ENCODE measurements at places on chromosomes 2 and 18.

DNA sequence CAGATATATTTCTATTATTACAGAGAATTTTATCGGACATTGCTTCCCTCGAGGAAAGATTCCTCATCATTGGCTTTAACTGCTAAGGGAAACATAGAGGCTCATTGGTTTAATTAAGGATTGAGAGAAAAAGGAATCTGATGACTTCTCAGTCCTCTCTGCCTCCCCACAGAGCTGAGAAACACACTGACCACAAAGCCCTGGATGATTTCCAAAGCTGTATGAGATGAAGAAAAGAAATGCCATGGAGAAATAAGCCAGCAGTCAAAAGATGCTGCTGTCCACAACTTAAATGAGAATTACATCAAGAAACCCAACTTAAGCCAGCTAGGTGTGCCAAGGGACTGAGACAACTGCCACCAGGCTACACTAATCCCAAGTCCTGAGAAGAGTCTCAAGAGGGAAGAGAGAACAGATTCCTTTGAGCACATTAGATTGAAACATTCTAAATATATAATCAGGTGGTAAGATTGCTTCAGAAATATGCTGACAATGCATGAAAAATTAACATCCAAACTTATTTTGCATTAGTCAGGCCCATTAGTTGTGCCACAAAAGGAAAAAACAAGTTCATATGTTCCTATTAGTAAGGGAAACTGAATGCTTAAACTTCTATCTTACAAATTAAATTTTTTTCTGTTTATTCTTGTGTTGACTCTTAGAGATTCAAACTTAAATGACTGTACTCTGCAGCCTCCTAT lies 308.1 kb upstream of the CYRIA start:
- DNase-seq: no peak

DNA sequence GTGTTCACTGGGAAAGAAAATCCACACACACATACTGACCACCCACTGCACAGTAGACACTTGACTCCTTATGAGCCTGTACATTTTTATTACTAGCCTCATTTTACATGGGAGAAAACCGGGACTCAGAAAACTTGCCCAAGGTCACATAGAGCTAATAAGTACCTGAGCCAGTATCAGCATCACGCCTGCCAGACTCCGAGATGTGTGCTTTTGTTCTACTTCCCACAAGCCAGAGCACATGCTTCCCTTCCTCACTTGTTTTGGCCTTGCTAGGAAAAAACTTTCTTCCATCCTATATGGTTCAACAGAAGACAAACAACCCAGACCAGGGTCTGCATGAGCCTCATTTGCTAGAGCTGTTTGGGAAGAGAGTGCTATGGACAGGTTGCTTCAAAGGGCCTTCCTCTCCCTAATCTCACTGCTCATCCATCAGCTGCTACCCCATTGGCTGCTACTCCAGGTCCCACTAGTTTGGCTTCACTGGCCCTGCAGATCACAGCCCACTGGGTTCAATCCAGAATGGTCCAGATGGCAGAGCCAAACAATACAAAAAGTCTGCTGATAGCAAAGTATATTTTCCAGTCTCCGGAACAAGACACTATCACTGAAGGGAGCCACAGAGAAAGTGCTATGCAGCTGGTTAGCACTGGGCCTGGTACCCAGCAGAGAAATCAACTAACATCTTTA lies 63.9 kb downstream of the STK39 start:
- DNase-seq: no peak

GRCh38 chr2:3613524-3613905 lies 18.6 kb downstream of the COLEC11 start:
- DNase-seq: no peak

GRCh38 chr2:238172439-238172838 lies 13.7 kb downstream of the ERFE start:
- DNase-seq: no peak

DNA sequence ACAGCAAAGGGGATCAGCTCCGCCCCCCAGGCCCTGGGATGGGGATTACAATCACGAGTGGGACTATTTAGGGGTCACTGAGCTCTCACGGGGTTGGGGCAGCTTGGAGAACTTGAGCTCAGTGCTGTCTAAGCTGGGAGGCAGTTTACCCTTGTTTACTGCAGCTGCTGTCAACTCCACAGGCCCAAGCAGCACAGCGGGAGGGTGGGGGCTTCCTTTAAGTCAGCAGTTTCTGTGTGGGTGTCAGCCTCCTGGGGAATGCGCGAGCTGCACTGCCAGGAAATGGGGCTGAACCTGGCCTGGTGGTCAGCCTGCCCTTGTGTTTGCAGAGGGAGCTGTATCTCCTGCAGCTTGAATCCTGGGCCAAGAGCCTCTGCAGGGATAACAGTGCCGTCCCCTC lies 29.8 kb downstream of the TOGARAM2 start:
- DNase-seq: no peak

DNA sequence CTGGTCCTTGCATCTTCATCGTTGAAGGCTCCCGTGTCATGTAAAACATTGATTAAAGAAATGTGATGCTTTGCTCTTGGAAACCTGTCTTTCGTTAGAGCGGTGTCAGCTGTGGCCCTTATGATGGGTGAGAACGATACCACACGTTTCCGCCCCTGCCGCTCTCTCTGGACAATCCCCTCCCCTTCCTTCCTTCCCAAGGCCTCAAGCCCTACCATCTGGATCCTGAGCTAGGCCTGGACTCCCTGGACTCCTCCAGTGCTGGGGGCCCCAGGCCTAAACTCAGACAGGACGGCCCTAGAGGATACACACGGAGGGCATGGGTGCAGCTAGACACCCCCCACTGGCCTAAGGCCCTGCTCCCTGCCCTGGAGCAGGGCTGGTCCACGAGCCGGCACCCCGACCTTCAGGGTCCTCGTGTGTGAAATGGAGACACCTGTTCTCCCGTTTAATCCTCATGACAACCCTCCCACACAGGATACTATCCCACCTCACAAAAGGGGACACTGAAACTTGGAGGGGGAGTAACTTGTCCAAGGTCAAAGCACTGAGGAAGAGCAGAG lies 13.2 kb downstream of the BIN1 start:
- no peak for DNase-seq

DNA sequence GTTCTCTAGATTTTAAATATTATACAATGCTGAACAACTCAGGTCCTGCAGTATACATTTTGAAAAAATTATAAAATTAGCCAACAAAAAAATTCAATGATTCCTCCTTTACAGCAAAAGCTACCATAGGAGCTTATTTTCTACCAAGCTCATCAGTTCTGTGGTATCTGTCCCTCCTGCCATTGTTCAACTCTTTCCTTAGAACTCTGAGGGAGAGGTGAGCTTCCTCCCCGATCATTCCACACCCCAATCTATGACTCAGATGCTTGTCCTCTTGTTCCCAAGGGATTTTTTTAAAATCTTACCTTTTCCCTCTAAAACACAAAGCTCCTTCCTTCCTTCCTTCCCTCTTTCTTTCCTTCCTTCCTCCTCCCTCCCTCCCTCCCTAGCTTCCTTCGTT lies 13.5 kb downstream of the DPP4 start:
- DNase-seq: no peak

DNA sequence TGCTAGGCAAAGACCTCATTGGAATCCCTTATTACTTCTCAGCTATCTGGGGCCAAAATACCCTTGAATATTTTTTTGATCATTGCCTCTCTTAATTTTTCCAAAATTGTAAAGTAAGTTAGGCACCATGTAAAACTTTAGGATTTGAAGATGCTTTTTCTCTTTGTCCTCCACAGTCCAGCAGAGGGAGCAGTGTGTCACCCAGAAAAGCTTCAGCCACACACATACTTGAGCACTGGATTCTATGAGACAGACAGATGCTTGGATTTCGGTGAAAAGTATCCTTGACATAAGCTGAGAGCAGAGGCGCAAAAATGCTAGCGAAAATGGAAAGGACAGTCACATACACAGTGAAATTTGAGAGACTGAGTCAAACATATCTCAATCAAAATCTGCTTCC lies 74.7 kb upstream of the KCNJ3 start:
- DNase-seq: no peak

GRCh38 chr2:203461746-203462145 lies 73.4 kb downstream of the RAPH1 start:
- no peak for DNase-seq

GRCh38 chr2:84904151-84904550 lies 1.3 kb upstream of the TMSB10 start:
- DNase-seq: no peak

- DNase-seq: no peak
Observed at GRCh38 chr2:120251880-120252224, 800 bp upstream of the RALB start.

- DNase-seq: peak; percentile 86
Observed at GRCh38 chr18:70044632-70045031, 97.0 kb upstream of the CD226 start.

- DNase-seq: no peak
Observed at GRCh38 chr18:36073676-36074075, 6.3 kb upstream of the RPRD1A start.

GRCh38 chr18:26225022-26225693 lies 1.1 kb upstream of the TAF4B start:
- DNase-seq: no peak

- no peak for DNase-seq
Observed at GRCh38 chr2:232386490-232386739, 7.9 kb downstream of the ALPP start.

GRCh38 chr2:125086313-125087184 lies 1061.5 kb downstream of the CNTNAP5 start:
- no peak for DNase-seq

- DNase-seq: no peak
Observed at GRCh38 chr2:134875309-134875708, 36.9 kb downstream of the ACMSD start.

DNA sequence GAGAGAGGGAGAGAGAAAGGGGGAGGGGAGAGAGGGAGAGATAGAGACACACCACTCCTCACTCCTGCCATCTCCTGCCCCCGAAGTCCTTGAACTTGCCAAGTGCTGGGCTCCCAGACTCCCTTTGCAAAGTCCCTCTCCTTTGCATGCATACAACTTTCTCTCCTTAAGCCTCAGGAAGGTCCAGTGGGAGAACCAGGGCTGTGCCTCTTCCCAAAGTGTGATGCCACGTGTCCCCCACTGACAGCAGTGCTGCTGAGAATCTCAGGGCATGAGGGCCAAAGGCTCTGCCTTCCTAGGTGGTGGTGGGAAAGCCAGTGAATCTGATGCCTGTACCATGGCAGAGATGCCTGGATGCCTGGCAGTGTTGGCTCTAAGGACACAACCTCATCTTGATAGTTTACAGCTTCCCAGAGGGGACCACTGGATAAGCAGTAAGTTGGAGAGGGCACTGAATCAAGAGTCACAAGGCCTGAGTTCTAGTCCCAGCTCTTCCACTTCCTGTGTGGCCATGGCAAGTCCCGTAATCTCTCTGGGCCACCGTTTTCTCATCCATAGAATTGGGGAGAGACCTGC lies 103.4 kb downstream of the CLIP4 start:
- no peak for DNase-seq

DNA sequence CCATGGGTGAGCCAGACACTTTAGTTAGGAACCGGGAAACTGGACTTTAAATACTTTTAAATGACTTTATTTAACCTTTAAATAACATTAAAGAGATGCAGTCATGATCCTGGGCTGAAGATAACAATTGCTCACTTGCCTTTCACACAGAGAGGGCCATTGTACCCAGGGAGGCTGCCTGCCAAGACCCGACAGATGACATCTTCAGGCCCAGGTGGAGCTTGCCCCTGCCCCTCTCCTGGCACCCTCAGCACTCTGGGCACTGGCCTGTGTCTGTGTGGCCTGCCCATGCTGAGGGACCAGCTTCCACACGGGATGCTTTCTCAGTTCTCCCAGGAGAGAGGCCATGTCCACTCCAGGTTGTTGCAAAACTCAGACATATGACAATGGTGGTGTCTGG lies 216.4 kb upstream of the MYT1L start:
- DNase-seq: no peak

- no peak for DNase-seq
Observed at GRCh38 chr2:165500001-165500400, 30.5 kb downstream of the CSRNP3 start.

- no peak for DNase-seq
Observed at GRCh38 chr2:152490686-152491455, 155.9 kb downstream of the FMNL2 start.

- DNase-seq: no peak
Observed at GRCh38 chr2:170598067-170598395, 117.1 kb upstream of the SP5 start.

GRCh38 chr18:37889963-37890362 lies 324.4 kb upstream of the CELF4 start:
- no peak for DNase-seq

GRCh38 chr2:21461754-21462240 lies 338.0 kb downstream of the TDRD15 start:
- DNase-seq: no peak

- no peak for DNase-seq
Observed at GRCh38 chr18:60500960-60501359, 128.4 kb upstream of the MC4R start.

GRCh38 chr2:65566617-65567016 lies 134.2 kb upstream of the SPRED2 start:
- peak; percentile 55 for DNase-seq

GRCh38 chr18:72207280-72207679 lies 336.9 kb downstream of the CBLN2 start:
- DNase-seq: no peak

DNA sequence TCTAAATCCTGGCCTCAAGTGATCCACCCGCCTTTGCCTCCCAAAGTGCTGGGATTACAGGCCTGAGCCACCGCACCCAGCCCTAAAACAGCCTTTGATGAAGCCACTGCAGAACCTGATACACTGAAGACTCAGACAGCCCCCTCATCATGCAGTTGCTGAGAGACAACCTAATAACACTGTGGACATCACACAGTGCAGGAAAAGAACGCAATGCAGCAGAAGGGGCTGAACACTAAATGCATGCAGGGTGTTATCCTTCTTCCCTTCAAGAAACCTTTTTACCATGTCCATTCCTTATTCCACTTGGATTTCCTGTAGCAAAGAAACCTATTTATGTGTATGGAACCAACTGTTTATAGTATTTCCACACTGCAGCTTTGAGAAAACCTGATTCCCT lies 35.7 kb downstream of the MGAT4A start:
- no peak for DNase-seq

DNA sequence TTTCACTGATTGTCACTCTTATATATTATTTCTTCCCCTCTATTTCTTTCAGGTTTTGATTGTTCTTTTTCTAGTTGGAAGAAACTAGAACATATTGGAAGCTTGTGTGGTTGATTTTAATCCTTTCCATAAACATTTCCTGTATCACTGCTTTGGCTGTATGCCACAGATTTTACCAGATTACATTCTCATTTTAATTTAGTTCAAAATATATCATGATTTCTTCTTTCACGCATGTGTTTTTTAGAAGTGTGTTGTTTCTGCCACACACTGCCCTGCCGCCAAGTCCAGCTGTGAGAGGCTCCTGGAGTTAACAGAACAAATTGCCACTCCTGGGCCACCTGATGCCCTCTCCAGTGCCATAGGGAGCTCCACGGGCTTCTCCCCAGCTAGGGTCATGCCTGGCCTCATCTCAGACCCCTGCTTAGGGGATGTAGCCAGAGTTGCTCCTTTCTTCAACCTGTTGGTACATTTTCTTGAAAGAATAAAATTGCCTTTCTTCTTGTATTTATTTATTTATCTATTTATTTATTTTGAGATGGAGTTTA lies 206.2 kb upstream of the COPS8 start:
- no peak for DNase-seq

GRCh38 chr2:143399631-143400069 lies 270.4 kb downstream of the ARHGAP15 start:
- DNase-seq: no peak

Data from epithelial cell of prostate (primary cell).